ENCODE measurements at places on chromosomes 16 and 17. TPM values are rescaled to one million over a fixed set of nuclear protein-coding genes. Genes with fewer than 3 reads are reported as not detected.

DNA sequence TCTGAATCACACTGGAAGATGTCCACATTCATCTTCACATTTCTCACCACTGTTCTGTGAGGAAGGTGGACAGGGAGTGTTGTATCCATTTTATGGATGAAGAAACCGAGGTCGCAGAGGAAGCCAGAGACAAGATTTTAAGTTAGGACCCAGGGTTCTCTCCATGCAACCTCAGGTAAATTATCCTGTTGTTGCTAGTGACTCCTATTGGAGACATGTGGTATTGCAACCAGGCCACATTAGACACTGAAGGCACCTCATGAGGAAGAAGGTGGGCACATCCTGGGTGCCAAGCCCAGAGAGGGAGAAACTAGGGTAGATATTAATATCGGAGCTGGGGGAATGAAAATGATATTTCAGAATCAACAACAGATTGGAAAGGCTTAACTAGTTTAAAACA lies 8.5 kb upstream of the WNT9B start:
- no peak overlapping the region for H3K27ac ChIP-seq
- H3K27me3 ChIP-seq, result peaks cover 59% of the 10 kb centered on the region
- H3K36me3 ChIP-seq, result no peaks in the 10 kb centered on the region
- no peak overlapping the region for H3K4me3 ChIP-seq
- DNase-seq, result no peak
- H3K4me1 ChIP-seq, result peaks cover 6% of the 10 kb centered on the region

DNA sequence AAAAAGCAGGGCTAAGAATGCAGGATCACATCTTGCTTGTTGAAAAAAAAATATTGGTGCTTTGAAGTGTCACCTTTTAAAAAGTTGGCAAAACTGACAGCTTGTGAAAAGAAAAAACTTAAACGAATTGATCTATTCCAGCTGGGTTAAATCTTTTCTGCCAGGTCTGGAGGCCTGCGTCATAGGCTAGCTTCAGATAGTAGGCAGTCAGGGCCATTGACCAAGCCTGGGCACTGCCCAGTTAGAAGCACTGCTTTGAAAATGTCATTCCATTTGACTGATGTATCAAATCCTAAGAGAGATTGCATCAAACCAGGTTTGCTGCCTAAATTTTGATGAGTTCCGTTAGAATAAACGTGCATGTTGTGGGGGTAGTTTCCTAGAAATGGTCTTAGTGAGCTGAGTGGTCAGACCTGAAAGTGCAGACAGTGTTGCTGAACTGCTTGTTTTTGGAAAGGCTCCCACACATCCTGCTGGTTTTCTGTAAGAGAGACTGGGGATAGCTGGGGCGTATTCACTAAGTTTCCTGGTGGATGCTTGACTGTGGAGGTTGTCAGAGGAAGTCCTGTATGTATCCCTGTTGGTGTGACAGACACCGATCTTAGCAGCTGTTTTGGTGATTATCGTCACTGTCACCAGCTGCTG lies 38.8 kb downstream of the NUP88 start:
- no peak overlapping the region for H3K27ac ChIP-seq
- H3K4me1 ChIP-seq, result no peaks in the 10 kb centered on the region

- no peaks in the 10 kb centered on the region for H3K36me3 ChIP-seq
- no peak overlapping the region for H3K4me3 ChIP-seq
- H3K27ac ChIP-seq, result no peak overlapping the region
Observed at GRCh38 chr16:31842864-31843263, 30.7 kb upstream of the ZNF267 start.

- no peak overlapping the region for H3K4me3 ChIP-seq
- H3K27me3 ChIP-seq, result no peaks in the 10 kb centered on the region
- DNase-seq, result no peak
- H3K27ac ChIP-seq, result no peak overlapping the region
Observed at GRCh38 chr17:48497103-48497502, 33.7 kb downstream of the HOXB1 start.

The PLXDC1 gene
- 74.9 TPM for total RNA-seq

The DLX3 gene
- not detected for total RNA-seq

GRCh38 chr16:733382-734207 lies 6.7 kb downstream of the HAGHL start:
- peaks cover 4% of the 10 kb centered on the region for H3K4me1 ChIP-seq
- no peak overlapping the region for H3K27ac ChIP-seq
- no peaks in the 10 kb centered on the region for H3K27me3 ChIP-seq
- no peak for DNase-seq
- no peak overlapping the region for H3K4me3 ChIP-seq

The TMC7 gene
- total RNA-seq, result not detected

- no peak overlapping the region for H3K4me3 ChIP-seq
- no peak overlapping the region for H3K27ac ChIP-seq
- H3K36me3 ChIP-seq, result no peaks in the 10 kb centered on the region
- DNase-seq, result no peak
- H3K4me1 ChIP-seq, result no peaks in the 10 kb centered on the region
Observed at GRCh38 chr17:12554251-12554650, 111.4 kb upstream of the MYOCD start.

DNA sequence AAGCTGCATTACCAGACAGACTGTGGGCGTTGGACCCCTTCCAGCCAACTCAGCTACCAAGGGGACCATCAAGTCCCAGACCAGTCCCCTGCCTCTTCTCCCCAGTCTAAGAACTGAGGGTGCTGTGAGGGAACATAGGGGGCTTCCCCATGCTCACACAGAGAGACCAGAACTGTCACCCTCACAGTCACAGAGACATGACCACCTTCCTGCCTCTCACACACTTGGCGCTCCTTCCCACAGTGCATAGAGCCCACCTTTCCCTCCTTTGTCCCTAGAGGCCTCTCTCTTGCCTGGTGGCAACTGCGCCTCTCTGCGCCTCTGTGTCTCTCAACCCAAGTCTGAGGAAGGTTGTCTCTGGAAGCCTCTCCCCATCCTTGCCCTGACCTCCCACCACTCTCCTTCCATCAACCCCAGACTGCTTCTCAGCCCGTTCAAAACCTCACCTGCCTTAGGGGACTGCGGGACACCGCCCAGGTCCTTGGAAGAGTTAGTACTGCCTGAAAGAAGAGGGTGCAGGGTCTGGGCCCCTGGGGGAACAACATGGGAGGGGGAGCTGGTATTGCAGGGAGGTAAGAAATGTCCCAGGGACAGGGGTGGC lies 6.1 kb upstream of the LHX1 start:
- no peaks in the 10 kb centered on the region for H3K36me3 ChIP-seq
- H3K4me1 ChIP-seq, result peaks cover 55% of the 10 kb centered on the region
- DNase-seq, result no peak
- H3K27ac ChIP-seq, result no peak overlapping the region

DNA sequence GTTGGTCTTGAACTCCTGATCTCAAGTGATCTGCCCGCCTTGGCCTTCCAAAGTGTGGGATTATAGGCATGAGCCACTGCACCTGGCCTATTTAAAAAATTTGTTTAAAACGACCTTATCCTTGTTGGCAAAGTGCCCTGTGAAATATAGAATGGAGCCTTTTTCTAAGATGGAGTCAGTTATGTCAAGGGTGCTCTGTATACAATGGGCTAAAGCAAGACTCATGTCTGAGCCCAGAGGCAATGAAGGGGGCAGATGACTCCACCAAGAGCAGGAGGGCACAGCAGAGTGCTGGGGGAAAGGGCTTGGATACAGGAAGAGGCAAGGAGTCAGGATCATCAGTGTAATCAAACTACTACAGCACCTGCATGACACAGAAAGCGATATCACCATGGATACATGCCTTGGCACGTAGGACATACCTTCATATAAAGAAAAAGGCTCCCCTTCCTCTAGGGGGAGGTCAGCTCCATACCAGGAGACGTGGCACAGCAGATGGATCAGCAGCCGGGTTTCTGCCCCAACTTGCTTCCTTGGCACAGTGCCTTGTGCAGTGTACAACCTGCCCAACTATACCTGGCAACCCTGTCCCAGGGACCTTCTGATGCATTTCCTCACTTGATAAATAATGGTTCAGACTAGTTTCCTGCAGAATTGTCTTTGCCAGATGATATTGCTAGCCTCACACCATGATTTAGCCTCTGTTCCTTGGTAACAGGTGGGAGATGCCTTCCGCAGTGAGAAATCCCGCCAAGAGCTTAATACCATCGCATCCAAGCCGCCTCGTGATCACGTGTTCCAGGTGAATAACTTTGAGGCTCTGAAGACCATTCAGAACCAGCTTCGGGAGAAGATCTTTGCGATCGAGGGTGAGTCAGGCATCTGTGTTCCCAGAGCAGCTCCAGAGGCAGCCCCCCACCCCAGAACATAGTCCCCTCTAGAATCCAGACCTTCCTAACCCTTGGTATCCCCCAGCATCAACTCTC lies 15.3 kb downstream of the ITGAM start:
- H3K4me1 ChIP-seq, result no peaks in the 10 kb centered on the region
- no peak overlapping the region for H3K4me3 ChIP-seq
- peaks cover 7% of the 10 kb centered on the region for H3K36me3 ChIP-seq
- DNase-seq, result no peak
- no peak overlapping the region for H3K27ac ChIP-seq

The UNK gene
- 39.2 TPM for total RNA-seq

DNA sequence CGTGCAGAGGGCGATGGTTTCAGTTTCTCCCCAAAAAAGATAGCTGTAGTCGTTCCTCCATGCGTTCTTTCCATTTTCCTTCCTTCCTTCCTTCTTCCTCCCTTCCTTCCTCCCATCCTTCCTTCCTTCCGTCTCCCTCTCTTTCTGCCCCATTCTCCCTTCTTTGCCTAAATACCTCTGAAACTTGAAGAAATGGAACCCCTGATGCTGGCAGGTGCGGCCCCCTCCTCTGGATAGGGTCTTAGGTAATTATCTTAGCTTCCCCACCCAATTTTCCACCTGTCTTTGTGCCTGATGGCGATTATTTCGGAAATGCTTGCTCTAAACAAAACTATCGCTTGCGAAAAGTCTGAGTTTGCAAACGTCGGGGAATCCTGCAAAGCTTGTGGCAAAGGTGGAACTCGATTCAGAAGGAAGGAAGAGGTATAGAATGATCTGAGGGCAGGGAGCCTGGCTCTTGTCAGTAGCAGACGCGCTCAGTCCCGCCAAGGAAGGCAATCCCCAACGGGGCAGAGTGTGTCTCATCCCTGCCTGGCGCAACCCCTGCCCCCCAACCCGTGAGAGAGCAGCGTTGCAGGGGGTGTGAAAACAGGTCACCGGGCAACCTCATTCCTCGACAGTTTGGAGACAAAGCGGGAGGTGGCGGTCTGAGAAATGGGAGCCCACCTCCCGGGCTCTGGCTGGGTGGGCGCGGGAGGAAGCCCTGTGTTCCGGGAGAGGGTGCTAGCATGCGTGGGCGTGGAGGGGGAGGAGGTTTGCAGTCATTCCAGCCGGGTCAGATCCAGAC lies 2.9 kb upstream of the CBX8 start:
- H3K36me3 ChIP-seq, result peaks cover 3% of the 10 kb centered on the region
- H3K27me3 ChIP-seq, result peaks cover 8% of the 10 kb centered on the region
- no peak overlapping the region for H3K27ac ChIP-seq
- peaks cover 41% of the 10 kb centered on the region for H3K4me1 ChIP-seq
- no peak for DNase-seq
- H3K4me3 ChIP-seq, result no peak overlapping the region

The GAS7 gene
- 5.0 TPM for total RNA-seq

GRCh38 chr16:31451681-31452351 lies 7.5 kb upstream of the ARMC5 start:
- peaks cover 3% of the 10 kb centered on the region for H3K36me3 ChIP-seq
- no peaks in the 10 kb centered on the region for H3K27me3 ChIP-seq
- no peak for DNase-seq
- no peak overlapping the region for H3K4me3 ChIP-seq

The TBC1D3K gene
- not detected for total RNA-seq

The ABCC12 gene
- not detected for total RNA-seq

The NPIPA8 gene
- total RNA-seq, result not detected

DNA sequence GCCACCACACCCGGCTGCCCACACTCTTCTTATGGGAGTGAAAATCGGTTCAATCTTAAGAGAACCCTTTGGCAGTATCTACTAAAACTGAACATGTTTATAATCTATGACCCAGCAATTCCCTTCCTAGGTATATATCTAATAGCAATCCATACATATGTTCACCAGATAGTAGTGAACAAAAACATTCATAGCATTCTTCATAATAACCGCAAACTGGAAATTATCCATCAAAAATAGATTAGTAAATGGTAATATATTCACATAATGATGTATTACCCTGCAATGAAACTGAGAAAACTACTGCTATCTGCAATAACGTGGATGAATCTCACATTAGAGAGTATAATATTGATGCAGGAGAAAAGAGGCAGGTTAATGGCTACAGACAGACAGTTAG lies 23.1 kb downstream of the COPRS start:
- H3K4me3 ChIP-seq, result no peak overlapping the region
- DNase-seq, result no peak
- H3K36me3 ChIP-seq, result no peaks in the 10 kb centered on the region
- no peak overlapping the region for H3K27ac ChIP-seq
- no peaks in the 10 kb centered on the region for H3K4me1 ChIP-seq

The CYGB gene
- 0.65 TPM for total RNA-seq

DNA sequence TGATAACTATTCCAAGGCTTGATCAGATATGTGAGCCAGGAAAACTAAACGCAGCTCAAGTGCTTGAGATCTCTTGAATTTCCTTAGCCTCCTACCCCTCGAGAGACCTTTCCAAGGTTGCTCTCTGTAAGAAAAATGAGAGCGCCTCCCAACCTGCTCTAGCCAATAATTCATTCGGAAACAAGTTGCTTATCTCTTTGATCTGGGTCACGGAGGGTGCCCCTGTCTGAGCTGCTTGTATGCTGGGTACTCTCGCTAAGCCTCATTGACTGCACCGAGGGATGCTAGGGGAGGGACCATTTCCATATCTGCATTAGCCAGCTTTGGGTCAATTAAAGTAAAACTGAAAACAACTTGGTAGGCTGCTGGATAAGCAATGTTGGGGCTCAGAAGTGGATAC lies 70.1 kb upstream of the SHISA6 start:
- H3K36me3 ChIP-seq, result no peaks in the 10 kb centered on the region
- no peak overlapping the region for H3K27ac ChIP-seq
- no peak for DNase-seq
- no peaks in the 10 kb centered on the region for H3K27me3 ChIP-seq
- H3K4me3 ChIP-seq, result no peak overlapping the region

The CLDN6 gene
- total RNA-seq, result 0.30 TPM

The TBC1D3E gene
- not detected for total RNA-seq

GRCh38 chr16:72255786-72256185 lies 83.8 kb upstream of the PMFBP1 start:
- no peak overlapping the region for H3K27ac ChIP-seq
- DNase-seq, result no peak
- no peaks in the 10 kb centered on the region for H3K27me3 ChIP-seq
- H3K36me3 ChIP-seq, result no peaks in the 10 kb centered on the region
- no peaks in the 10 kb centered on the region for H3K4me1 ChIP-seq

The HCRT gene
- total RNA-seq, result not detected

GRCh38 chr16:20868890-20869289 lies 31.3 kb downstream of the DCUN1D3 start:
- no peak overlapping the region for H3K27ac ChIP-seq
- H3K4me1 ChIP-seq, result peaks cover 2% of the 10 kb centered on the region
- no peak overlapping the region for H3K4me3 ChIP-seq
- no peaks in the 10 kb centered on the region for H3K27me3 ChIP-seq

The TMEM238L gene
- not detected for total RNA-seq

The NOTUM gene
- 0.33 TPM for total RNA-seq

DNA sequence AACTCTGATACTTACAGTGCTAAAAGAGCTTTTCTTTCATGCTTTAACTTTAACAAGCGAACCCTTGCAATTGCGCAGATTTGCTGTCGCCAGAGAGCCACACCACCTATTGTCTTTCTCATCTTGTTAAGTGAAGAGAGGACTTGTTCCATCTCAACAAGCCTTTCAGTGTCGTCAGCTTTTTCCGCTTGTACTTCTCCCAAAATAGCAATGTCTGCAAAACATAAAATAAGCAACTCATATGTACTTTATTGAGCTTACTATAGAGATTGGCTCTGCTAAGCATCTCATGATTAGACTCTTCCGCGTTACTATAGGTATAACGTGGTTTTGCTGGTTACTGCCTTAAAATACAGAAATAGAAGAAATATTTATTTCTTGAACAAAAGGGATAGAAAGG lies 51.9 kb downstream of the ABCA8 start:
- H3K4me1 ChIP-seq, result no peaks in the 10 kb centered on the region
- H3K27me3 ChIP-seq, result no peaks in the 10 kb centered on the region
- no peaks in the 10 kb centered on the region for H3K36me3 ChIP-seq
- H3K27ac ChIP-seq, result no peak overlapping the region
- H3K4me3 ChIP-seq, result no peak overlapping the region
